Activated T-cell treated with anti-CD3 and anti-CD28 coated beads for 1 hour (primary cell): ENCODE measurements at places on chromosomes 3 and 15.

- DNase-seq, result no peak
Measured at GRCh38 chr3:156389449-156389950, 165.4 kb downstream of the SSR3 start.

DNA sequence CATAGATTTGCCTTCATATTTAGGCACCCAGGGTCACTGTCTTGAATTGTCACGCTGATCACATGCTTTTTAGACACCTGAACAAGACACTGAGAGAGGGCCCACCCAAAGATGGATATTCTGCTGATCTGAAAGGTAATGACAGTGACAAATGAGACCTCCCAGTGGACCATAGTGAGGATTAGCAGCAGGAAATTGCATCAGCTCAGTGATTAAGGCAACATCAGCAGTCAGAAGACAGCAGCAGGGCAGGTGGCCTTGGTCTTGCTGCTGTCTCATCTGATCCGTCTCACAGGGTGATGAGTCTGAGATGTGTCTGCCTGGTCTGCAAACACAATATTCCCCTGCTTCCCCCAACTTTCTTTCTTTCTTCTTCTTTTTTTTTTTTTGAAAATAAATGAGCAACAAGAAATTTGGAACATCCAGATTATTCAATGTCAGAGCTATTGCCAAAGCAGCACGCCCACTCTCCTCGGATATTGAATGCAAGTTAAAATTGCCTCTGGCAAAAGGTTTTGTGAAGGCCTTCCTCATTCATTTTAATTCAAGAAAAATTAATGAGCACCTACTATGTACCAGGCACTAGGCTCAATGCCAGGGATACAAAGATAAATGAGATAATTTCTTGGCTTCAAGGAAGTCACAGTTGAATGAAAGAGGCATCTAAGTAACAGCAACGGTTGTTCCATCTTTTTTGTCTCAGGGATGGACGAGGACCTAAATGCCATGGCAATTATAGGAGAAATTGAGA lies 14.1 kb downstream of the OTOL1 start:
- DNase-seq, result no peak

- DNase-seq, result no peak
Measured at GRCh38 chr3:9078561-9079240, 115.4 kb upstream of the RAD18 start.

- no peak for DNase-seq
Measured at GRCh38 chr15:85116494-85116893, 134.8 kb downstream of the PDE8A start.

DNA sequence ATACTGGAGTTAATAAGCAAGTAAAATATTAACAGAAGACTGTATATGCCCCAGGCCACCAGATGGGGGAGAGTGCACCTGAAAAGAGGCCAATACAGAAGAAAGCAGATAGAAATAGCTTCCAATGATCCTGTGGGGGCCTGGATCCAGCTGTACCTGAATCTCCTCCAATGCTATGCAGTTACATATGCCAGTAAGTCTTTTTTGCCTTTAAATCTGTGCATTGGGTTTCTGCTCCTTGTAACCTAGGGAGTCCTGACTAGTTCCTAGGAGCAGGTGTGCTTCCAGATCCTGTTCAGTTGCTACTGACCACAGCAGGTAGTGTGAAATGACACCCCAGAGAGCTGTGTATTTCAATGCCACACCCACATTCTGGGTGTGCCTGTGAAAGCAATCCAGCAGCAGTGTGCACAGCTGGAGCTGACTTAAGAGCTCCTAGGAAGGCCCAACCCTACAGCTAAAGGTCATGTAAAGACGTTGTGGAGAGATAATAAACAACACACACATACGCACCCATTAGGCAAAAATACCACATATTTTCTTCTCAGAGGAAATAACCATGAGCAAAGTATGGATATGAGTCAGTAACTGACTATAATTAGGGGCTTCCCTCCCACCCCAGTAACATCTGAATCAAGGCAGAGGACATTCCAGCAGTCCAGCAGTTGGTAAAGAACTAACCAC lies 62.2 kb upstream of the AKAP13 start:
- no peak for DNase-seq

GRCh38 chr3:132047209-132047608 lies 12.4 kb upstream of the CPNE4 start:
- DNase-seq, result no peak

GRCh38 chr15:71187526-71187925 lies 72.3 kb downstream of the THSD4 start:
- DNase-seq, result no peak

DNA sequence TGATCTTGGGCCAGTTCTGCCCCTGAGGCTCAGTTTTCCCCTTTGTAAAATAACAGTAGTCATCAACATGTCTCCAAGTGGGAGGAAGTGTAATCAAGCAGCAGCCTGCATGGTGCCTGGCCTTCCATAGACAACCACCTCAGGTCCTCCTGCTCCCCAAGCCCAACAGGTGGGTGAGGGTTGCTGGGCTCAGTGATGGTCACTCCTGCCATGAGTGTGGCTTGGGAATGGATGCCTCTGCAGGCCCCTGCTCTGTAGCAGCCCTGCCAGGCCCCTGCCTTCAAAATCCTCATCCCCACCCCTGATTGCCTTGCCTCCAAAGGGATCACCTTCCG lies 59.1 kb upstream of the SLC6A1 start:
- DNase-seq, result no peak

DNA sequence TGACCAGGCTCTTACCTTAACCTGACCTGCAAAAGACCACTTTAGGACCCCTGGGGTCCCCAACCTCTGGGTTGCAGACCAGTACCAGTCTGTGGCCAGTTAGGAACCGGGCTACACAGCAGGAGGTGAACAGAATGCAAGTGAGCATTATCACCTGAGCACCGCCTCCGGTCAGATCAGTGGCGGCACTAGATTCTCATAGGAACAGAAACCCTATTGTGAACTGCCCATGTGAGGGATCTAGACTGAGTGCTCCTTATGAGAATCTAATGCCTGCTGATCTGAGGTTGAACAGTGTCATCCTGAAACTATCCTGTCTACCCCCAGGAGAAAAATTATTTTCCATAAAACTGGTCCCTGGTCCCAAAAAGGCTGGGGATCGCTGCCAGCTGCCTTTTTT lies 20.3 kb downstream of the CHP1 start:
- no peak for DNase-seq

- DNase-seq, result no peak
Measured at GRCh38 chr3:44430466-44430865, 47.0 kb downstream of the ZNF445 start.

- no peak for DNase-seq
Measured at GRCh38 chr3:62134061-62134496, 239.3 kb downstream of the FEZF2 start.

DNA sequence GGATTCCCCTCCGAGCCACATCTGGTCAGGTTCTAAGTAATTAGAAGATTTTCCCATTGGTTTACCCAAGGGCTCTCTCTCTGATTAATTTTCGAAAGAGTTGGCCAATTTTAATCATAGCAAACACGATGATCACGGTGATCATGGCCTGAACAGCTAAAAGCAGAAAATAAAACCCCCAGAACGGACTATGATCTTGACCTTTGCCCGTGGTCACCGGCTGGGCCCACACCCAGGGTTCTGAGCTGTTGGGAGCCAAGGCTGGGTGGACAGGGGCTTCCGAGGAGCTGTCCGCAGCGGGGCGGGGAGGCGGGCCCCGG lies 2.6 kb downstream of the GP5 start:
- no peak for DNase-seq

GRCh38 chr15:48422401-48422800 lies 91.2 kb downstream of the DUT start:
- DNase-seq, result no peak

DNA sequence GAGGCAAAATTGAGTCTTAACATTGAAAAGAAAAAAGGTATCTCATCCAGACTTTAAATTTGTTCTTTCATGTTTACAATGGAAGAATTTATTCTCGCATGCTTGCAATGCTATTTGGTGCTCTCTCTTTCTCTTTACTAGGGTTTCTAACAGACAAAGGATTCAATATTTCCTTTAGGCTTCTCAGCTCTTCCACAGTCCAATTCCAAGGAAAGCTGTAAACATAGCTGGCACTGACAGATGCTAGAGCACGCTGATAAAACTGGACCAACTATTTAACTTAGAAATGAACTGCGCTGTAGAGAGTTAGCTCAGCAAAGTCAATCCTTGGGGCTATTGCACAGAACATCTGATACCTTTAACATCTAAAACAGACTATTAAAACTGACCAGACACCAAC lies 81.3 kb downstream of the PDZRN3 start:
- no peak for DNase-seq

- no peak for DNase-seq
Measured at GRCh38 chr3:27353221-27353620, 16.0 kb downstream of the NEK10 start.

DNA sequence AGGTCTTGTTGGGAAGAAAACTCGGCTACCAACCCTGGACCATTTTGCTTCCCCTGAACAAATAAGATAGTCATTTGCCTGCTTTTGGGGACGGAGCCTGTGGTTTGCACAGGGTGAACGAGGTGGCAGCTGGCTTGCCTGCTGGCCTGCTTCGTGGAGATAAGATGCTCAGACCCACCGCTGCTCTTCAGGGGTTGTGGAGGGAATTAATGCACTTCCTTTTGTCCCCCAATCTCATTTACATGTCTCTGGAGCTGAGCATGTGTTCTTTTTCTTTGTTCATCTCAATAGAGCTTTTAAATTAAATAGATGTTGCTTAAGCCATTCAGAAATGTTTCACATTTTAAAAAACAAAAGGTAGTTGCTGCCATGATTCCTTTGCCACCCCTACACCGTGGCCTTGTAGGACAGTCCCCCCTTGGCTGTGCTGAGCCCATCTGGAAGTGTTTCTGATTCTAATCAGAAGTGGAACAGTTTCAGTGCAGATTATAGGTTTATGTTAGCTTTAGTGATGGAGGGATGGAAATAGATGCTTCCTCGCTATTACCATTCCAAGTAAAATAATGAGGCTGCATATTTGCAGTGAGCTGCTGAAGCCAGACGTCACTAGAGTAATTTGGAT lies 25.6 kb downstream of the APBA2 start:
- no peak for DNase-seq

DNA sequence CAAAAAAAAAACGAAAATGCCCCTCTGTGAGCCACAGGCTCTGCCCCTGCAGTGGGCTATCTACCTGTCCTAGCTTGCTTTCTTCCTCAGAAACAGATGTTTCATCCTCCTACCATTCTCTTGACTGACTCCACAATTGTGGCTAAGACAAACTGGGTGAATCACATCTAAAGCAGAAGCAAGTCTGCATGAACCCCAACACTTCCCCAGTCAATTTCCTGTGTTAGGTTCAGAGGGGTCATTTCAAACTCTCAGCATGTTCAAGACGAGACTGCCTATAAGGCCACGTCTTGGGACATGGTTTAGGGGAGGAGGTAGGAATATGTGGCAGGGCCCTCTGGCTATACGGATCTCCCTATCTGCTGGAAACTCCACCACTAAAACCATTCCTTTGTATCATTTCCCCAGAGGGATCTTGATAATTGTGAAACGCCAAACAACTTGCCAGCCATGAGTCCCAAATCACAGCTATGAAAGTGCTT lies 28.6 kb upstream of the ANKDD1A start:
- DNase-seq, result no peak

- no peak for DNase-seq
Measured at GRCh38 chr3:37729119-37729518, 132.6 kb upstream of the CTDSPL start.

DNA sequence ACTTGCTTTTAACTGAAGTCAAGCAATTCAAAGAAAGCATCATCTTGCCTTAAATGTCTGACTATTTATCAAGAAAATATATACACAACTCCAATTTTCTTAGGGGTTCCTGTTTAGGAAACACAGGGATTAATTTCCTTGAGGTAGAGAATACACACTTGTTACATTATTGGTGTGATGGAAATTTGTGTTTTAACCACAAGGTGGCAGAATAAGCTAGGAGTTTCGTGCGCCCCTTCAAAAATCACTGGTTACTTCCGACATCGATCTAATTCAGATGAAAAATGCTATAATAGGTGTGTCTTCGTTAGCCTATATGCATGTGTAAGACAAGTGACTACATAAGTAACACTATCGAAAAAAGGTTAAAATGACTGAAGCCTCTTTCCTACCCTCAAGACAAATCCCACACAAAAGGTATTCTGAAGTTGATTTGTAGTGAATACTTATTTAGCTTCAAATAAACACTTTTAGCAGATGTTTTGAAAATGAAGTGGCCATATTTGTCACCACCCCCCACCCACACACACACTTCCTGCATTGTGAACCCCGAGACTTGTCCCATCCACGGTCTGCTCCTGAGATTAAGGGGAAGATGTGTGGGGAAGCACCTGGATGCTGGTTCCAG lies 246.5 kb downstream of the ROBO1 start:
- no peak for DNase-seq

GRCh38 chr15:51801391-51801835 lies 28.0 kb upstream of the TMOD3 start:
- DNase-seq, result no peak

GRCh38 chr15:79629687-79630086 lies 197.6 kb downstream of the MINAR1 start:
- DNase-seq, result no peak

DNA sequence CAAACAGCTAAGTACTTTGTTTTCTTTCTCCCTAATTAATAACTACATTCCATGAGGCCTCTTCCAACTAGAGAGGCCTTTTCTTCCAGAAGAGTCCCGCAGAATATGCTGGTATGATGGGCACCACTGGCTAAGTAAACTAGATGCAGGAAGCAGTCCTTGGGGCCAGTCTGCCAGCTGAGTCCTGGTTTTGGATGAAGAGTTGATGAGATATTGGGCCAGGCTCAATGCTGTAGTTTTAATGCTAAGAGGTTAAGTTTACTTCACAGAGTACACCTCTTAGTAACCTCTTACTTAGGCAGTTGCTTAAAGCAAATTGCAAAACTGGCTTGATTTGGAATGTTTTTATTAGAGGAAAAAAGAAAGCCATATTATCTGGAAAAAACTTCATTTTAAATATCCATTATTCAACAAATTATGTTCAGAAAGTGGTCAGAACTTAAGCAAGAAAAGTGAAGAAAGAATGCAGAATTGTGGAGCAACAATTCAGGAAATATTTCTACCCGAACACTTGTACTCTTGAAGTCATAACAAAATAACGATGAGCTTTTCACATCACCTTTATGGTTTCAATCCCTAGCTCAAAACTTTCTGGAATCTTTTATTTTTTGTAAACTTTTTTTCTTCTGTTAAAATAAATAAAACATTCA lies 178.4 kb upstream of the CDIN1 start:
- no peak for DNase-seq

DNA sequence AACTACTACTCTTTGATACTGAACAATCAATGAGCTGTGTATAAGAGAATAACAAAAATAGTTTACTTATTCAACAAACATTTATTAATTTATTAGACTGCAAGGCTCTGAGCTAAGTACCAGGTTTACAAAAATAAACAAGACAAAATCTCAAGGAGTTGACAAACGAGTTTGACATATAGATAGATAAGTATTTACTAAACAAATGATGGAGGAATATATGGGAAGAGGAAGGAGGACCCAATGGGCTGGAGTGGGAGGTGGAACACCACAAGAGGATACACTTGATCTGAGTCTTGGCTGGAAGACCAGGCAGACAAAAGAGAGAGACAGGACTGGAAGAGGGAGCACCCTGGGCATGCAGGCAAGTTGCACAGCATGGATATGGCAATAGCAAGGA lies 47.5 kb upstream of the FSIP1 start:
- DNase-seq, result no peak
